IPS DF 6.9 (cell line): ENCODE measurements at places on chromosomes 1 and 21.

- no peaks in the 10 kb centered on the region; the same call in 1 of the 2 replicates for H3K4me1 ChIP-seq
- H3K36me3 ChIP-seq, result no peaks in the 10 kb centered on the region
- H3K27ac ChIP-seq, result no peak overlapping the region
- no peaks in the 10 kb centered on the region for H3K27me3 ChIP-seq
Observed at GRCh38 chr1:1963570-1963969, 40.0 kb downstream of the CFAP74 start.

- H3K27me3 ChIP-seq, result no peaks in the 10 kb centered on the region
- H3K4me3 ChIP-seq, result no peak overlapping the region
- DNase-seq, result no peak
- peaks cover 3% of the 10 kb centered on the region; the same call in 1 of the 2 replicates for H3K4me1 ChIP-seq
- H3K27ac ChIP-seq, result no peak overlapping the region
- no peaks in the 10 kb centered on the region for H3K36me3 ChIP-seq
Observed at GRCh38 chr1:184379111-184379752, 7.6 kb upstream of the C1orf21 start.

- H3K27ac ChIP-seq, result no peak overlapping the region
- no peaks in the 10 kb centered on the region for H3K4me1 ChIP-seq
- DNase-seq, result no peak
- no peak overlapping the region for H3K4me3 ChIP-seq
- H3K27me3 ChIP-seq, result no peaks in the 10 kb centered on the region
- no peaks in the 10 kb centered on the region for H3K36me3 ChIP-seq
Observed at GRCh38 chr1:74699331-74699730, 25.7 kb upstream of the ERICH3 start.

GRCh38 chr1:61423643-61424042 lies 301.3 kb downstream of the TM2D1 start:
- no peaks in the 10 kb centered on the region for H3K27me3 ChIP-seq
- no peaks in the 10 kb centered on the region for H3K4me1 ChIP-seq
- H3K4me3 ChIP-seq, result no peak overlapping the region
- no peak for DNase-seq
- H3K27ac ChIP-seq, result no peak overlapping the region
